Non-pigmented ciliary epithelial cell (primary cell): ENCODE measurements at places on chromosomes 12 and 14.

DNA sequence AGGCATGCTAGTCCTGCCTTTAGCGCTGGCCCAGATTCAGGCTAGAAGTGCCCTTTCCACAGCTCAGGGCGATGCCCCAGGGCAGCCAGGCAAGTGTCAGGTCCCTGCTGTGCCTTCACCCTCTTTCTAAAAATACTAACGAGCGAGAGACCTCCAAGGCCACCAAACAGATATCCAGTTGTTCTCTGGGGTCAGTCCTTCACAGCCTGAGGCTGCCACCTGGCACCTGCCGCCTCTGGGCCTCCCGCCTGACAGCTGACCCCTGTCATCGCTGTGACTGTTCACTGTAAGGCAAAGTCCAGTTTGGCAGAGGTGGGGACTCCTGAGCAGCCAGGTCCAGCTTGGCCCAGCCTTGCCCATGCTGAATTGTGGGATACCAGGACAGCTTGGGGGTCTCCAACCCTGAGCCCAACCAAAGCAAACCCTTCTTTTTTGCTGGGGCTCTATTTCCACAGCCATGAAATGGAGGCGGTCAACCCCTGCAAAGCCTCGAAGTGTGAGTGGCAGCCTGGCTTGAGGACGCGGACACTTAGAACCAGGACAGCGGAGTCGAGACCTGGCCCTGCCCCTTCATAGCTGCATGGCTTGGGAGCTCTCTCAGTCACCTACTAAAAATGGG is 79.9 kb downstream of the NINJ2 start:
- DNase-seq: no peak

- DNase-seq: no peak
Measured at GRCh38 chr12:92621833-92622232, 81.0 kb upstream of the PLEKHG7 start.

DNA sequence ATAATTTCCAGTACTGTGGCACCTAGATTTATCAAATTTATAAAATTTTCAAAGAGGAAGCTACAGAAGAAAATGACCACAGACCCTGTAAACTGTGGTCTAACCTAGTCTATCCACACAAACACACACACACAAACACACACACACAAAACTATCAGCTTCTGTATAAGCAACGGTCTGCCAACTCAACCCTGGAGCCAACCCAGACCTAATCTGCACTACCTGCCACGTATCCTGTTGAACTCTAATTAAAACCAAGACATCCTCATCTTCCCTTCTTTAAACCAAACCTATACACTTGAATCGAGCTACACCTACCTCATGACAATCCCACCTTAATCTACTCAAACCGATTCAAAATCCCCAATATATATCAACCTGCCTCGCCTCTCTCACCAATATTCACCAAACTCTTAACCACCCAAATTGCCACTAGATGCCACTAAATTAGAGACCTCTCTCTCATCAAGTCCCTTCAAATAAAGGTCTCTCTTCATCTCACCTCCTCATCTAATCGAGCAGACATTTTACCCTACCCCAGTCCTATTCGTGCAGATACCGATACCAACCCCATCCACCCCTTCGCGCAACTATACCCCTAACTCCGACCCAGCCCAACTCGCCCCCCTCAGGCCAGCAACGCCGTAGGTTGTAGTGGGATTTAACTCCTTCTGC is 808 bp downstream of the ACIN1 start:
- DNase-seq: no peak

GRCh38 chr14:61258985-61259384 is 22.2 kb downstream of the TMEM30B start:
- no peak for DNase-seq

- DNase-seq: no peak
Measured at GRCh38 chr14:69690042-69690441, 76.9 kb upstream of the SRSF5 start.

- DNase-seq: no peak
Measured at GRCh38 chr12:49061157-49061650, 610 bp upstream of the KMT2D start.

GRCh38 chr14:50795142-50795541 is 35.8 kb downstream of the NIN start:
- no peak for DNase-seq

- DNase-seq: no peak
Measured at GRCh38 chr14:104767634-104767918, 14.6 kb downstream of the SIVA1 start.

GRCh38 chr12:49750027-49750995 is 9.0 kb downstream of the TMBIM6 start:
- no peak for DNase-seq

DNA sequence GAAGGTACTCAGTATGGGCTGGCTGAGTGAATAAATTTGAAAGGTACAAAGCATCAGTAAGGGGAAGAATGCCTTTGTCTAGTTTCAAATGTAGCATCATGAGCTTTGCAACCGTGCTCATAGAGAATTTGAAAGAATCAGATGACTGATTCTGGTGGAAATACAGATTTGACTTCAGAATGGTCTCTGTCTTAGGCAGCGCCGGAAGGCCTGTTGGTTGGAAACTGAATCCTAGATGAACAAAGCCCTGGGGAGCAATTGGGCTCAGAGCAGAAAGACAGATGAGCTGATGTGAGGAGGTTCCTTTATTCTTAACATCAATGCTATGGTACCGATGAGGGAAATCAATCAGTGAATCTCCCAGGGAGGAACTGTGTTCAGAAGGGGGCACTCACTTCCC is 137.3 kb downstream of the SNAPC1 start:
- no peak for DNase-seq
